NCI-H1048 (cell line): ENCODE measurements at places on chromosomes 2 and 18.

GRCh38 chr2:160836755-160837154, 323.5 kb upstream of the TANK start:
- DNase-seq, result no peak

- DNase-seq, result no peak
Measured at GRCh38 chr2:9964334-9964980, 13.0 kb downstream of the GRHL1 start.

DNA sequence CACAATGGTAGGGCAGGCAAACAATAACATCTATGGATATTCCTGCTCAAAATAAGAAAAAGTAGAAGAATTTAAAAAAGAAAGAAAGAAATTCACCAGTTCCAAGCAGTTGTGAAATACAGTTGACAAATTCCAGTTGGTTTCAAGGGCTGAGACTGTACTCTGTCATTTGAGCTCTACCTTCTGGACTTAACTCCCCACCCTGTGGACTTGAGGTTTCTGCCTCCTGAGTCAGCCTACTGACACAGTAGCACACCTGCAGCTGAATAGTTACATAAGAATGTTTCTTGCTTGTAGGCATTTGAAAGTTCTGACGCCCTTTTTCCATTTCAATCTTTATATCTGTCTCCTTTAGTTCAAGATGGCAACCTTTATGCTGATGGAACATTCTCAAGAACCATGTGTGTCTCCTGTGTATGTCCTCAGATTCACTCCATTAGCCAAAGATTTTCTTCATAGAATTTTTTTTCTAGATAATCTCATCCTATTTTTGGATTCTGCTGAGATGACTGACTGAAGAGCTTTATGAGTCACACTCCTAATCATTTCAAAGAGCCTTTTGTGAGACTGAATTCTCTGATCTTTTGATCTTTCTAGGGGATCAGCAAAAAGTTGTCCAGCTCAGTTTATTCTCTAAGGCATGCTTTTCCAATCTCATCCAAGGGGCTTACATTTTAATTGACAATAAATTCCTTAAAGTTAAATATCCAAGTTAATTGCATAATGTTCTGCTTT, 19.1 kb downstream of the NETO1 start:
- no peak for DNase-seq

DNA sequence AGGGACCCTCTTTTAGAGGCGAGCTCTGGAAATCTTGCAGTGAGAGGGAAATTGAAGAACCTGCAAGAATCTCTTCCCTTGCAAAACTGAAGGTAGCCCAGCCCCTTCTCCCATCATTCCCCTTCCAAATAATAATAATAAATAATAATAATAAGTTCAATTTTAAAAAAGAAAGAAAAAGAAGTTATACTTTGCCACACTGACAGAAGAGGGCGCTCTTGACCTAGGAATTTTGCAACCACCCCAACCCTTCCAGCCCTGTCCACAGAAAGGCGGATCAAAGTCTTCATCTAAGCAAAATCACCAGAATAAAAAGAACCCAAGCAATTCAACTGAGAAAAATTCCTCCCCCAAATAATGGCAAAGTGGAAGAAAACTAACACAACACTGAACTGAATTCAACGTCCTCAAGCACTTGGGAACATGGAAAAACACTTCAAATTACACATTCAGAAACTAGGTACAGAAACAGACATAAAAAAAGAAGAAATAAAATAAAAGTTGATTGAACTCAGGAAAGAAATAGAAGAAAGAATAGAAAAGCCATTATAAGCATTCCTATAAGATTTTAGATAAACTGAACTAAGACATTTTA, 98.9 kb upstream of the GLS start:
- DNase-seq, result no peak

DNA sequence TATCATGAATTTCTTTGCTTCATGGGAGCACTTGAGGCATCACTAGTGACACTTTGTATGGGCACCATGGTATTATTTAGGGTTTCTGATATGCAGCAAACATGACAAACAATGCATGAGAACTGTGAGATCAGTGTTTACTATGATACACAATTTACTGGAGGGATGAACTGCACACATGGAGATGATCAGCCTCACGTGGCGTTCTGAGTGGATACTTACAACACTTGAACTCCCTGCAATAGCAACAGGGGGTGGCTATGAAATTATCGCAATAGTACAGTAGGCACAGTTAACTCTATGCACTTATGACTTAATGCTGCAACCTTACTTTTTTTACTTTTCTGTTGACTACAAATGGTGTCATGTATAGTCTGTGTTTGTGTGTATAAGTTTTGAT, 18.5 kb upstream of the UGT1A8 start:
- DNase-seq, result no peak

DNA sequence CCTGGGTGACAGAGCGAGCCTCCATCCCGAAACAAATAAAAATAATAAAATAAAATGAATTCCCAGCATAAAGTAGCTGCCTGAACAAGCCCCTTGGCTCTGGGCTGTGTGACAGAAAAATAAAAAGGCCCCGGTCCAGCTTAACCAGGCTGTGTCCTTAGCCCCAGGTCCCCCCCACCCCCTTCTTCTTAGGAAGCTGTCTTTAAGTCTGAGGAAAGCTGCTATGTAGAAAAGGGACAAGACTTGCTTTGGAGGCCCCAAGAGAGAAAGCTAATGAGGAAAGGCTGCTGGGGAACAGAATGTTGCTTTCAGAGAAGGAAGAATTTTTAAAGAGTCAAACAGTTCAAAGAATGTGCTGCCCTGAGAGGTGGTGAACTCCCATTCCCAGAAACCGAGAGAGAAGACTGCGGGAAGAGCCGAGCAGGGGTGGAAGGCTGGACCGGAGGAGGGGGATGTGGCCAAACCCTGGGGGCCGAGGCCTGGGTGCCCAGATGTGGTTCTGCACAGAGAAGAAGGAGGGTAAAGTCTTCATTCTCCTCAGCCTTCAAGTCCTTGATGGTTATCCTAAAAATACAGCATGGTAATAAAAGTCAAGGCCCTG, 61.9 kb downstream of the CENPO start:
- DNase-seq, result no peak

DNA sequence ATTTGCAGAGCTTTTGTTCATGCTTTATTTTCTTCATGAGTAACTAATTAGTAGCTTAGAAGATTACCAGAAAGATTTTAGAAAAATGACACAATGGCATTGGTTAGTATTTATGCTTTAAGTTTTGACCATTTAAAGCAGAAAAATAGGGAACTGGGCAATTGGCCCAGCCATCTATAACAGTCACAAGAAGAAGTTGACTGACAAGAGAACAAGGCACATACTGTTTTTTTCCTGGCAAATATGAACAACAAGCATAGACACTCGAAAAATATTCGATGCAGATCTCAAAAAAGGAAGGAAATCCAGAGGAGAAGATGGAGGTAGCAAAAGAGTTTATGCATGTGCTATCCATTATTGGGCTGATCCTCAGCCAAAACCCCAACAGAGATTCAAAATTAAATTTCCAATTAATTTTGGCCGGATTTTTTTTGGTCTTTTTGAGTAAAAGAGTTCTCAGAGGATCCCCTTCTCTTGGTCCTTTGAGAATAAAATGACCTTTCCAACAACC, 200.8 kb upstream of the SLC35G4 start:
- DNase-seq, result no peak

DNA sequence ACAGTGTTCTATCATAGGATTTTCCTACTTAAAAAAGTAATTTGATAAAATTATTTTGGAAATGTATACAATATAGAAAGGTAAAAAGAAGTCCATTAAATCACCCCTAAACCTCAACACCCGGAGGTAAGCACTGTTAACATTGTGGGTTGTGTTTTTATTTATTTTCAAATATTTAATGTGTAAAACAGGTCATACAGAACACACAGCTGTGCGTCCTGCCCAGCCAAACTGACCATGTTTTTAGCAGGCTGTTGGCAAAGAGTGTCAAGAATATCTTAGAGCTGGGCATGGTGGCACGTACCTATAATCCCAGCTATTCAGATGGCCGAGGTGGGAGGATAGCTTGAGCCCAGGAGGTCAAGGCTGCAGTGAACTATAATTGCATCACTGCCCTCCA, 78.8 kb upstream of the ZNF532 start:
- DNase-seq, result no peak

GRCh38 chr2:30675758-30676157, 131.5 kb downstream of the CAPN13 start:
- no peak for DNase-seq

DNA sequence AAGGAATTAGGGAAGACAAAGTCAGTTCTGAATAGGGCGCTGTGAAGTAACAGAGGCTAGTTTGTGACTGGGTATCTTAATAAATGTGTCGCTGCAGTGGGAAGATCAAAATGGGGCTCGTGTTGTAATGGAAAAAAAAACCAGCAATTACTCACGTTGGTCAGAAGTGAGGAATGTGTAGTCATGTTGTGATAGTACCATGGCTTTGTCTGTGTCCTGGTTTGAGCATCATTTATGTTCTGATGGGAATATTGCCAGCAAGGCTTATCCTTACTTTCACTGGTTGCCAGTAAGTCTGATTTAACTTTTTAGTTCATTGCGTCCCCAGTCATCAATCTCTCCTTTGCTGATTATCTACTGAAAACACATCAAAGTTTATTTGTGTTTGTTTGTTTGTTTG, 467.6 kb downstream of the NYAP2 start:
- no peak for DNase-seq
